Effector CD4-positive, alpha-beta T cell (primary cell): ENCODE measurements at places on chromosomes 2 and 18.

DNA sequence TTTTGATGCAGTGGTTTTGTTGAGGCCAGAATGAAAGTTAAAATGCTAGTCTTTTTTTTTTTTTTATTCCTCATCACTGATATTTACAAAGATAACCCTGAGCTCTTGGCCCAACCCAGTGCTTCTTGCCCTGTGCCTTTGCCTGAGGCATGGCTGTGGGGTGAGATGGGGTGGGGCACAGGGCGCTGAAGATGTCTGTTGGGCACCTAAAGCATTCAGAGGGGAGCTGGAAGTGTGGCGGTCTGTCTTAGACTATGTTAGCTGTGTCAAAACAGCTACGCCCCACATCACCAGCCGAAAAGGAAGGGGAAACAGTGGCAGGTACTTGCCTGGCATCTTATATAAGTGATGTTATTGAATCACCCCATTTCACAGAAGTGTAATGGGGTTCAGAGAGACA is 20.7 kb downstream of the TOGARAM2 start:
- DNase-seq = no peak

DNA sequence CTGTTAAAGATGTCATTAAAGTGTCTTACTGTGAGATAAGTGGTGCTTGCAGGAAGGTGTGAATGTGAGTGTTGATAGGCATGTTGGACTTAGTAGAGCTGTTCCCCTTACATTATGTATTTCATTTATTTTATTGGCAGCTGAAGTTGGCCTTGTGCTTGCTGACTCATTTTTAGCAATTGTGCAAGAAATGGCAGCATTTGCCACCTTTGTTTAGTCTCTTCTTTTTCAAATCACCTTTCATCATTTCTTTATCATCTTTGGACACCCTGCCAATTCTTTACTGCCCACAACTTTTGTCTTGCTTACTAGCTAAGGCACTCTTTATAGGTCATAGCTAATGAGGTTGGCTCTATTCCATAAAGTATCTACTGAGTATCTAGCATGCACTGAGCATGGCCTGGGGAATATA is 130.3 kb upstream of the LYPD6 start:
- no peak for DNase-seq

DNA sequence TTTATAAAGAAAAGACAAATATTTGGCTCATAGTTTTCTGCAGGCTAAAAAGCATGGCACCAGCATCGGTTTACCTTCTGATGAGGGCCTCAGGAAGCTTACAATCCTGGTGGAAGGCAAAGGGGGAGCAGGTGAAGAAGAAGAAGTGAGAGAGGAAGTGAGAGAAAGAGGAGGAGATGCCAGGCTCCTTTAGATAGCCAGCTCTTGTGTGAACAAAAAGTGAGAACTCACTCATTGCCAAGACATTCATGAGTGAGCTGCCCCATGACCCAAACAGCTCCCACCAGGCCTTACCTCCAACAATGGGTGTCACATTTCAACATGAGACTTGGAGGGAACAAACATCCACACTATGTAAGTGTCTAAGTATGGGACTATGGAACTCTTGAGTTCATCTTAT is 14.3 kb downstream of the CCDC150 start:
- DNase-seq = no peak

DNA sequence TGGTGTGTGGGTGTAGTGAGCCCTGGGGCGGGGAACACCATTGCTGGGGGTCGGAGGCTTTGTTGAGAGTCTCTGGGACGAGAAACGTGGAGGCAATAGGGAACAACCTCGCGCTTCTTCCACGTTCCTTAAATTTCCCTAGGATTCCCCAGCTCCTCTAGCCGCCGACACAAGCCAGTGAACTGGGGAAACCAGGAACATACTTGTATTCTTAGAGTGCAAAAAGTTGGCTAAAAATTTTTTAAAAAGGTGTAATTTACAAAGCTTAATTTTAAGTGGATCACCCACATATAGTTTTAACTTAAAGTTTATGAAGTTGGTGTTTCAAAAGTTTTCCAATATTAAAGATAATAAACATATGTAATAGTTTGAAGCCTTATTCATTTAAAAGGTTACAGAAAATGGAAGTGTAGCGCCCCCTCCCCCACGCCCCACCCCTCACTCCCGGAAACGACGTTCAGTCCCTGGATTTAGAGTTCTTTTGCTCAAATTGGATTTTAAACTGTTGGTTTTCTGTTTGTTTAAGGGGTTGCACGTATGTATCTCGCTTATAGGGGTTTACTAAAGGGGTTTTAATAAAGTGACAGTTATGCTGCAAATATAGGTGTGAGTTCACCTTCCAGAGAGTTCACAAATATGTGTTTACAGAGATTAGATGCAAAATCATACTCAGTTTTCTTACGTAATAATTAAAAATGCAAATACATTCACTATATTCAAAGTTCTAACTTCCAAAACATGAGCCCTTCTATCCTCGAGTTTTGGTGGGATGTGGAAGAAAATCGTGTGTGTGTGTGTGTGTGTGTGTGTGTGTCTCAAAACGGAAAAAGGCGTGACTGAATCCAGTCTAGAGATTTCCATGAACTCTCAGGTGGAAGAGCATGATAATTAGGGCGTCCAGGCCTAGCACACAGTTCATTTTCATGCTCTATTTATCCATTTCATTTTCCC is 872 bp downstream of the DSG2 start:
- no peak for DNase-seq

GRCh38 chr2:223943561-223944008 is 1.6 kb downstream of the WDFY1 start:
- no peak for DNase-seq

GRCh38 chr2:5766056-5766455 is 73.9 kb downstream of the SOX11 start:
- DNase-seq = no peak

DNA sequence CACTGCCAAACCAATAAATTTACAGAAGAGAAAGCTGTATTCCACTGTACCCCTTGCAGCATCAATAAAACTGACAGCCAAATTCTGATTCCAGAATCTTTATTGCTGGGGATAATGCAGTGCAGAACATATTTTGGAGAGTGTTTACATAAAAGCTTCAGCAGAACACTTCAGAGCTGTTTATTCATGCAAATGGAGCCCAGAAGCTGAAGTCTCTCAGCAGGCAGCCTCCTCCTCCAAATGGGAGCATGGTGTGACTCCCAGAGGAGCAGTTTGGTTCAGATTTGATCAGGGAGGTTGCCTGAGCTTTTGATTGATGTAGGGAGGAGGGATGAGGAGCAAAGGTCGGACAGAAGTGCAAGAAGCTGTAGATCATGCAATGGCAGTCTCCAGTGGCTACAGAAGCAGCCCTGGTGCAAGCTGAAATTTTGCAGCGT is 22.4 kb downstream of the LHCGR start:
- no peak for DNase-seq

DNA sequence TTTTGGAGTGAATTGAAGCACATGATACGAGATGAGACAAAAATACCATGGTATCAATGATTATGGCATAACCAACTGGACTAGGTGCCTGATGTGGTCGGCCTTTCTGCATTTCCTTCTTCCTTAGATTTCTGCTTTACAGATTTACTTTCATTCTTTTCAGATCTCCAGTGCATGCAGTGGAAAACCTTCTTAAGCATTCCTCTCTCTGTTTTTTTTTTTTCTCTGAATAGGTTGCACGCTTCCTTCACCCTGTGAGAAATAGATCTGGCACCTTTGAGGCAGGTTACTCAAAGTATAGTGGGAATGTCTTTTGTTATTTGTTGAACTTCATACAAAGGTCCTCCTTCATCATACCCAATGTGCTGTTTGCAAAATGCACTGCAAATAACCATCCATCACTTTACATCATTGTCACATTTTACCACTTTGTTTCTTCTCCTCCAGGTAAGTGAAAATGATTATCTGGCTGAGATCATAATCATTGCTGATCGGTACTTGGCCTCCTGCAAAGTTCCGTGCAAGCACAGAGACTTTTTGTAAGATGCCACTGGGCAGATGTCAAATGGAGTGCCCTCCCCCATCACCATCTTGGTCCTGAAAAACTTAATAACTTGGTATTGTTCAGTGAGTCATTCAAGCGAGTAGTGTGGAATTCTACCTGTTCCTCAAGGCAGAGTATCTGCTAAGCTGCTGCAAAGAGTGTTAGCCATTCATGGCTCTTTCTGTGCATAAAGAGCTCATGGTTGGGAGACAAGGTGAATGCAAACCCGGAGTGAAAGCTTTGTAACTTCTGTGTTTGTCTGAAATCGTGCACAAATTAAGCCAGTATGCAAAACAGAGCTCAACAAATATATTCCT is 30.0 kb upstream of the KLHL14 start:
- no peak for DNase-seq

GRCh38 chr2:69683170-69683971 is 39.8 kb upstream of the AAK1 start:
- no peak for DNase-seq

GRCh38 chr2:226431288-226431948 is 368.2 kb downstream of the IRS1 start:
- DNase-seq = no peak

- DNase-seq = no peak
Observed at GRCh38 chr2:220198896-220199295, 571.5 kb downstream of the SLC4A3 start.

DNA sequence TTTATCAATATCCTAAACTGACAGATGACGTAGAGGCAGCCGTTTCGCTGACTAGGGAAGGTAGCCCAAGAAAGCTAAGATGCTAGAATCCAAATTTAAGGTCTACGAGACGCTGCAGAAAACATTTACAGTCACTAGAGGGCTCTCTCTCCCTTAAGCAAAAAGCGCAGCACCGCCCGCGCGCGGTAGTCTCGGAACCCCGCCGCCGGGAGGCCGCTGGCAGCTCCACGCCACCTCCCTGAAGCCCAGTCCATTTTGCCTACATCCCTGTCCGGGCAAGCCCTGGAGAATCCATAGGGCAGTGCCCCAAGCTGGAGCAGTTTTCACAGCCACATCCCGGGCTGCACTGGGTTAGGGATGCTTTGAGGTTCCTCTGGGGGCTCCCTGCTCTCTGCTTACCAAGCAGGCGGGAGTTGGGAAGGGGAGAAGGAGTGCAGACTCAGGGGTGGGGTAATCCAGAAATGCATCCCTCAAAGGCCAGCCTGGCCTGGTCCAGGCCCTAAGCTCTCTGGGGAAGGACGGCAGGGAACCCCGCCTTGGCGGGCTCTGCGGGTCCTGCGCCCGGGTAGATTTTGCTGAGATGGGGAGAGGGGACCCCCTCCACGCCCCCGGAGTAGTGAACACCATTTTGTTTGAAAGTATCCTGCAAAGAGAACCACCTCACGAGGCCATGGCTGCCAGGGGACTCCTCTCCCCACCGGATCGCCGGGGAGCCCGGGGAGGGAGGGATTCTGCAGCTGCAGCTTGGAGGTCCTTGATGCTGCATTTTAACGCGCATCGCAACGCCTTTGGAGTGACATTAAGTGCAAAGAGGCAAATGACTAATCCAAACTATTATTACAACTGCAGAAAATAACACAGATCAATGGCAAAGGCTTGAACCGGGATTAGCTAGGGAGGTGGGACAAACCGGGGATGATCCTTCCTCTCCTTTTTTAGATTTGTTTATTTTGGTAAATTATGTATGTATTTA is 1.3 kb upstream of the DPYSL5 start:
- DNase-seq = peak; percentile 24

- no peak for DNase-seq
Observed at GRCh38 chr18:66209656-66210055, 394.2 kb downstream of the CDH19 start.

DNA sequence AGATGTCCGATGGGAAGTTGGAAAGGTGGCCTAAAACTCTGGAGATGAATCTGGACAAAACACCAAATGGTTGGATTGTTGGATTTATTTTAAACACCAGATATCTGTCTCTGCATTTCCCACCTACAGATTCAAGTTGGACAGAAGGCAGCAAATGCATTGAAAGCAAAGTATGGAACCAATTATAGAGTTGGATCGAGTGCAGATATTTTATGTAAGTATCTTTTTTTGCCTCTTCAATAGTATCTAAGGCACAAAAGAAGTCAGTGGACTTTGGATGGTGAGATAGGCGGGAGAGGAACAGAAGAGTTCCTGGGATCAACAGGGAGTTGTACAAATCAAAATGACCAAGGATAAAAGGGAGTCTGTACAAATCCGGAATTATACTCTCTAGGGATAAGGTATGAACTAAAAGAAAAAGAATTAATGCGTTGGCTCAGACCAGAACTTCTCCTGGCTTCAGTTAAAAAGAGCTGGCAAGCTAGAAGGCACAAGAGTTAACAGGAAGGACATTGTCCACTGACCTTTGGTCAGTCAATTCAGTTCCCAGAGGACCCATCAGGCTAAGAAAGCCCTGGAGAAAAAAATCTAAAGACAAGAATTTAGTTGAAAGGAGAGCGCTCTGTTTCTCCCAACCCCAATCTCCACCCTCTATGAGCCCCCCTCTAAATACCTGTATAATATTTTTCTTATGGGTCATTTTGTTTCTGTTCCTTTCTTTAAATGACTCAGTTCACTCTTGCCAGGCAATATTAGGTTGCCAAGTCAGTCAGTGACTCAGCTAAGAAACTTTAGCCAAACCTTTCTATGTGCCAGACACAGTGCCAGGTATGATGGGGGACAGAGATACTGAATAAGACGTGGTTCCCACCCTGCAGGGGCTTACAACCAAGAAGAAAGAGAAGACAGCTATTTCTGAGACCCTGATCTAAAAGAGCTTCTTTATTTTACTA is 29.1 kb downstream of the CPO start:
- no peak for DNase-seq

DNA sequence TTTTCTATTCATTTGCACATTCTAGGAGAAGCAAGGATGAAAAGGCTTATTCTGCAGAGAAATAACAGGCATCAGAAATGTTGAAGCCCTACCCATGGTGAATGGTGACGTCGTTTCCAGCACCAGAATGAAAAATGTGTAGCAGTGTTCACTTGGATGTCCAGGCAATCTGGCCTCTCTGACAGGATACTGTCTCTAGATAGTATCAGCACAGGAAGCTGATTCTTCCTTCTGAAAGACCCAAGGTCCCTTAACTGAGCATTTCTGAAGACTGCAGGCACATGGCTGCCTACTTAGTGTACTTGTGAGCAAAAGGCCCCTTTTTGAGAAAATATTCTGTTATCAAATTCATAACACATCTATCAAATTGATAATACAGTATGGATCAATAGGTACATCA is 234.1 kb downstream of the XIRP2 start:
- no peak for DNase-seq

- DNase-seq = no peak
Observed at GRCh38 chr2:133123904-133124303, 444.4 kb downstream of the NCKAP5 start.

GRCh38 chr2:119108186-119108585 is 50.4 kb downstream of the C1QL2 start:
- no peak for DNase-seq

DNA sequence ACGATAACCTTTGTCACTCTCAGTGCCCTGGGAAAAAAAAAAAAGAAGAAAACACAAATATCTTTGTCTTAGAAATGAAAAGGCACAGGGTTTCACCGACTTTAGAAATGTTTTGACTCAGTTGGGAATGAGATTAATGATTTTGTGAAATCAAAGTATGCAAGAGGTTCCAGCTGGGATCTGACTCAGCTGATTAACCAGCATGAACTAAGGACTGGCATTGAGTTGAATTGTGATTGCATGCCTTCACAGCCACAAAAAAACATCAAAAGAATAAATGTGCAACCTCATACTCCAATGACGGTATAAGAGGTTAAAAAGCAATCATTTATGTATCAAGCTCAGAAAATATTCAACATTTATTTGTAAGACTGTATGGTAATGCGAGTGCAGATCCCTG is 566.6 kb upstream of the DSEL start:
- no peak for DNase-seq
